ENCODE measurements at places on chromosomes 4 and X.
A peak's percentile ranks its signal among the peaks of the same experiment; 100 is the strongest.

- no peak for DNase-seq
Measured at GRCh38 chr4:55272589-55272988, 73.5 kb upstream of the SRD5A3 start.

- DNase-seq = no peak
Measured at GRCh38 chr4:166913926-166914325, 320.4 kb downstream of the SPOCK3 start.

DNA sequence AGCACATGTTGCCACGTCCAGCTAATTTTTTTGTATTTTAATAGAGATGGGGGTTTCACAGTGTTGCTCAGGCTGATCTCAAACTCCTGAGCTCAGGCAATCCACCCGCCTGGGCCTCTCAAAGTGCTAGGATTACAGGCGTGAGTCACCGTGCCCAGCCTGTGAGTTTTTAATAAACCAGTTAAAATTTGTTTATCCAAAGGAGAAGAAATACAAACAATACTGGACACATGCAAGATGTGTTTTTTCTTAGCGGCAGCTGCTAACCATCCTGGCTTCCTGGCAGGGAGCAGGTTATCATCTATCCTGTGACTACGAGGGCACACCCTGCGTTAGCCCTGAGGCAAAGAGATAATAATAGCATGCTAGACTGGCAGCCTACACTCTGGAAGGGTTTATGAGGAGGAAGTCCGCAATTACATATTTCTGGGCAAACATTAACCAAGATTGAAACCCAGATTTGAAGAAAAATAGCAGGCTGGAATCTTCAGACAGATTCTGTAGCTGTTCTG lies 191.4 kb downstream of the SPRY1 start:
- DNase-seq = peak; percentile 23

- DNase-seq = no peak
Measured at GRCh38 chrX:28979877-28980276, 392.6 kb downstream of the IL1RAPL1 start.

GRCh38 chrX:10633722-10634121 lies 13.3 kb upstream of the MID1 start:
- DNase-seq = no peak

DNA sequence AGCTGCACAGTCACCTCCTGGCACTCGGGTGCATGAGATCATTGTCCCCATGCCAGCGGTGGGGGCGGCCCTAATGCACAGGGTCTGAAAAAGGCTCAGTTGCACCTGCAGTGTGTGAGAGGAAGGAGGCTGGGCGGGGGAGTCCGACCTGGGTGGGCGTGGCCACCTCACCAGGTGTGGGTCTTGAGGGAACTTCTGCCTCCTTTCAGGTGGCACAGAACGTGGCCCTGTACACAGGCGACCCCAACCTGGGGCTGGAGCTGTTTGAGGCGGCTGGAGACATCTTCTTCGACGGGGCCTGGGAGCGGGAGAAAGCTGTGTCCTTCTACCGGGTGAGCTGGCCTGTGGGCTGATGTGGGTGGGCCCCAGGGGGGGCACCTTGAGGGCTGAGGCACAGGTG lies 34.3 kb upstream of the HTRA3 start:
- DNase-seq = no peak

GRCh38 chr4:148056879-148057278 lies 325.0 kb downstream of the ARHGAP10 start:
- no peak for DNase-seq

GRCh38 chrX:153671589-153672530 lies 1.8 kb downstream of the PNCK start:
- DNase-seq = no peak

- DNase-seq = no peak
Measured at GRCh38 chr4:24793219-24794005, 2.0 kb upstream of the SOD3 start.

DNA sequence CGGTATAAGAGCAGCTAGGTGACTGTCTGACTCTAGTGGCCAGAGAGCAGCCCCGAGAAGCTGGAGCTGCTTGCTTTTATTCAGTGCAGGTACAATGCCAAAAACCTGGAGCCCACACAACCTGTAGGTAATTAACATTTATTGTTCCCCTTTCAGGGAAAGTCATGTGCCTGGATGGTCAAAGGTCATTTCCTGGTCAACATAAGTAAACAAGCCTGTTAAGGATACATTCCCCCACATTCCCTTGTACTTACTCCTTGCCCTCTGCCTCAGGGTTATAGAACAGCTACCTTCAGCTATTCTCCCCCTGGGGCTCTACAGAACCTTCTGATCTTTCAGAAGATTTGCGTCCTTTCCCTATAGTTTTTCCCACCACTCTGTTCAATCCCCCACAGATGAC lies 253.4 kb downstream of the TMA16 start:
- no peak for DNase-seq

- DNase-seq = no peak
Measured at GRCh38 chr4:111838406-111838930, 306.8 kb upstream of the FAM241A start.

DNA sequence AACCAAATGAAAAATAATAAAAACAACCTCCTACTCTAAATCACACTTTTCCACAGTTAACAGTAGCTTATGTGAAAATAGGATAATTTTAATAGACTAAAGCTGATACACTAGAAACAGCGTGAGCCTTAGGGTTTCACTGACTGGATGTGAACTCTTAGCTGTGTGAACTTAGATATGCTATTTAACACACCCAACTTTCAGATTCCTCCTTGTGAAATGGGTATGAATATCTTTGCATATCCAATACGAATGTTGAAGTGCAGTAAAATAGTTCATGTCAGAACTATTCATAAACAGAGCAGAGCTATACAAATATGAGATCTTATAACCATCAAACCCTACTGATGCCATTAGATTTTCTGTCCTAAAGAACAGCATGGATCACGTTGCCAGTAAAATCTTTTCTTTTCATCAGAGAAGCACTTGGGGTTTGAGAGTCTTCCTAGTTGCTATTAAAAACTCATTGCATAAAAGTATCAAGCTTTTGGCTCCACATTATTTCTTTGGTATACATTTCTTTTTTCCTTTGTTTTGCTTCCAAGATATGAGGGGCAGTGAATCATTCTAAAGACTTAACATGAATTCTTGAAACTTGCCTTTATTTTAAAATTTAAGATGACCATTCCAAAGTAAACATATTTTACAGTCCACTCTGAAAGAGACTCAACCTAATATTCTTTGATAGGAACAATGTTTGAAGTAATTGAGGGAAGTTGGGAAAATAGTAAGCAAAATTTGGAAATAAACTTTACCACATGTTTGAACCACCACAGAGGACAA lies 102.4 kb downstream of the CPE start:
- no peak for DNase-seq

DNA sequence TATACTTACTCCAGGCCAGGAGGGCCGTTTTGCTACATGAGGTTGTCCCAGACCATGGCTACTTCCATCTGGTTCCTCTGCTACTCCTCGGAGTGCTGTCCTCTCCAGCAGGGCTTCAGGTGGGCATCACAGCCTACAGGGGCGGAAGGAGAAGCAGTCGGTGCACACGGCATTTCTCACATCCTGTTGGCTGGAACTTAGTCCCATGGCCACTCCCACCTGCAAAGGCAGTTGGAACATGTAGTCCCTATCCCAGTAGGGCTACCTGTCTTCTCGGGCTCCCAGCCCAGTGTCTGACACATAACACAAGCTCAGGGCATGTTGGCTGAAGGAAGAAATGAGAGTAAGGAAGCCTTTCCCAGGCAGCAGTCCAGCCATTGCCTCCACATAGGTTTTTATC lies 7.7 kb upstream of the STK32B start:
- no peak for DNase-seq

DNA sequence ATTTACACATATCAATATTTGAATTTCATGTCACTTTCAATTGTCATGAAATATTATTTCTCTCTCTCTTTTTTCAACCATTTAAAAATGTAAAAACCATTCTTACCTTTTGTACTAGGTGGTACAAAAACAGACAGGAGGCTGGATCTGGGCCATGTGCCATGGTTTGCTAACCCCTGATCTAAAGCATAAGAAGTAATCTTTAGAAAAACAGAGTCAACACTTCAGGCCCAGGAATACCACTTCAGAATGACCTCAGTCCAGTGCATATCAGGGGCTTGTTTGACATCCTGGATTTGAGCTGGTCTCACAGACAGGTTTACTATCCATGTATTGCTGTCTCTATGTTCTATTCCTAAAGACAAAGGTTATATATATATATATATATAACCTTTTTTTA lies 102.5 kb downstream of the DCHS2 start:
- DNase-seq = no peak

DNA sequence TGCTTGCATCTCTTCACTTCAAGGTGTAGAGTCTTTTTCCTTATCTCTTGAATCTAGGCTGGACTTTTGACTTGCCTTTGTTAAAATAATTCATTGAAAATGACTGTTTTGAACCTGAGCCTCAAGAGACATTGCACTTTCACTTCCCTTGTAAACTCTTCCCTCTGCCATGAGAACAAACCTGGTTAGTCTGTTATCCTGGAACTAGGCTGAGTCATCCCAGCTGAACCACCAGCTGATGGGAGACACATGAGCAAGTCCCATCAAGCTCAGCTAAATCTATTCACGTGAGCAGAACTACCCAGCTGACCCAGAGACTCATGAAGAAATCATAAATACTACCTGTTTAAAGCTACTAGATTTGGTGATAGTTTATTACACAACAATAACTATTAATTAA lies 202.3 kb upstream of the CENPE start:
- no peak for DNase-seq

GRCh38 chr4:181819946-181820345 lies 423.3 kb upstream of the TENM3 start:
- no peak for DNase-seq

DNA sequence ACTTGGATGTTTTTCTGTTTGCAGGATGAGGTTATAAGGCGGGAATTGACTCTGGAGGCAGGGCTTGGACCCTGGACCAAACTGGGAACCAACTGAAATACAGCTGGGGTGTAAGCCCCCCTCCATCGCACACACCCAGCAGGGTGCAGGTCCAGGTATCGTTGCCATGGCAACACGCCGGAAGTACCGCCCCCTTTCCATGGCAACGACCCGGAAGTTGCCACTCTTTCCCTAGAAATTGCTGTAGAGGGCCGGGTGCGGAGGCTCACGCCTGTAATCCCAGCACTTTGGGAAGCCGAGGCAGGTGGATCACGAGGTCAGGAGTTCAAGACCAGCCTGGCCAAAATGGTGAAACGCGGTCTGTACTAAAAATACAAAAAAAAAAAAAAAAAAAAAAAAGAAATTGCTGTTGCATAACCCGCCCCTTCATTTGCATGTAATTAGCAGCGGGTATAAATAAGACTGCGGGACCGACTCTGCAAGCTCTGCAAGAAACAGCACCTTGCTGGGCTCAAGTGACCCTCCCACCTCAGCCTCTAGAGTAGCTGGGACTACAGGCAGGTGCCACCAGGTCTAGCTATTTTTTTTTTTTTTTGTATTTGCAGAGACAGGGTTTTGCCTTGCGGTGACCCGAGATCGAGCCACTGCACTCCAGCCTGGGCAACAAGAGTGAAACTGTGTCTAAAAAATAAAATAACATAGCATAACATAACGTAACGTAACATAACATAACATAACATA lies 139.6 kb downstream of the CRLF2 start:
- DNase-seq = no peak

DNA sequence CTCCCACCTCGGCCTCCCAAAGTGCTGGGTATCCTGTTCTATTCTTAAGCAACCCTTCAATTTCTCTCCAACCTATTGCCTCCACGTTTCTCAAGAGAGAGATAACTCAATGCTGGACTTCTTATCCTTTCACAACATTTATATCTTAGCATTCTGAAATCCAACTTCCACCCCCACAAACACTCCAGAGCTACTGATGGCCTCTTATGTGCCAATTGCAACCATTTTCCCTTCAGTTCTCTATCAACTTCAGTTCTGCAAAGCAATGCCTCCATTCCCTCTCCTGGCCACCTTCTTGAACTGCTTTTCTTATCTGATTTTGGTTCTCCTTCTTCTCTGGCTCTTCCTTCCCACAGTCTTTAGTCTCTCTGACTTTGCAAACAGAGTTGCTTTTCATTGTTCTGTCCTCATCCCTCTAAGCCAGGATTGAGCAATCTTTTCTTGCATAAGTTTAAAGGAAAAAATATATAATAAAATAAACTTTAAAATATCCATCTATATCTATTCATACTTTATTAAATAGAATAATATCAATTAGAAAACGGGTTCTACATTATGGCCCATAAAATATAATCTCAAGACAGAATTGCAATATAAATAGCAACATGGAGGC lies 3.6 kb upstream of the STBD1 start:
- no peak for DNase-seq

GRCh38 chr4:145153904-145154298 lies 26.5 kb downstream of the OTUD4 start:
- DNase-seq = no peak

GRCh38 chr4:98682719-98683118 lies 24.3 kb upstream of the TSPAN5 start:
- no peak for DNase-seq

- DNase-seq = peak; percentile 44
Measured at GRCh38 chr4:155759372-155760252, 791 bp downstream of the GUCY1B1 start.

- no peak for DNase-seq
Measured at GRCh38 chr4:87445964-87446363, 23.6 kb downstream of the NUDT9 start.

- no peak for DNase-seq
Measured at GRCh38 chr4:133147286-133147821, 1.7 kb upstream of the PCDH10 start.

GRCh38 chr4:95358421-95358820 lies 190.4 kb downstream of the UNC5C start:
- peak; percentile 19 for DNase-seq

- no peak for DNase-seq
Measured at GRCh38 chrX:77788050-77788449, 2.0 kb upstream of the ATRX start.

- DNase-seq = no peak
Measured at GRCh38 chr4:41212616-41213203, 1.6 kb downstream of the APBB2 start.

GRCh38 chrX:153517946-153518834 lies 748 bp downstream of the ATP2B3 start:
- no peak for DNase-seq

DNA sequence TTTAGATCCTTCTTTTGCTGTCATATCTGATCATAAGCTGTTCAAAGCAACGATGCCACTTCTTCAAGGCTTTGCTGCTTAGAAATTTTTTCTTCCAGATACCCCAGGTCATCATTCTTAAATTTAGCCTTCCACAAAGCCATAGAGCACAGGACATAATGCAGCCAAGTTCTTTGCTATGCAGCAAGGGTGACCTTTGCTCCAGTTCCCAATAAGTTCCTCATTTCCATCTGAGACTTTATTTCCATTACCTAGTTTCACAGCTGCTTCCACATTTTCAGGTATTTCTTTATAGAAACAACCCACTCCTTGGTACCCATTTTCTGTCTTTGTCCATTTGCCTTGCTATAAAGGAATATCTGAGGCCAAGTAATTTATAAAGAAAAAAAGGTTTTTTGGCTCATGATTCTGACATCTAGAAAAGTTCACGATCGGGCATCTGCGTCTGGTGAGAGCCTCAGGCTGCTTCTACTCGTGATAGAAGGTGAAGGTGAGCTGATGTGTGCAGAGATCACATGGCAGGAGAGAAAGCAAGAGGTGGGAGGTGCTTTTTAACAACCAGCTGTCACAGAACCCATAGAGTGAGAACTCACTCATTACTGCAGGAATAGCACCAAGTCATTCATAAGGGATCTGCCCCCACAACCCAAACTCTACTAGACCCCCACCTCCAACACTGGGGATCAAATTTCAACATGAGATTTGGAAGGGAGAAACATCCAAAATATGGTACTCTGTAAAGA lies 11.8 kb upstream of the TASL start:
- DNase-seq = no peak
